ENCODE measurements at places on chromosomes 7 and 10.

GRCh38 chr7:12207046-12207445 lies 4.0 kb upstream of the TMEM106B start:
- no peak for DNase-seq

- no peak for DNase-seq
Observed at GRCh38 chr7:34558022-34558421, 100.0 kb upstream of the NPSR1 start.

GRCh38 chr7:381211-382042 lies 91.5 kb downstream of the FOXL3 start:
- DNase-seq: no peak

DNA sequence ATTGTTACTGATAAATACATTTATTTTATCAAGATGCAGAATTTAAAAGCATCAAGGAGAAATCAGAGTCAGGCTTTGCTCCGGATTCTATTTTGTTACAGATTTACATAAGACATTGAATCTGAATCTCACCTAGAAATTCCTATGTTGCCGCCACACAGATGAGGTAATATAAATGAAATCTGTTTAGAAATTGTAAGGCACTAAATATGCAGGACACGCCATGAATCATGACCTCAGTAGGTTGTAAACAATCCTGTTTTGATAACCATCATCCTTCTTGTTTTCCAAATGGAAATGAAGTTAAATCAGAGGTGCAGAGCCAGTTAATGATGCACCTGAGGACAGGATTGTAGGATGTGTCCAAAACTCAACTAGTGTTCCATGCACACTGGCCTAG lies 778.0 kb downstream of the MAGI2 start:
- no peak for DNase-seq

- DNase-seq: no peak
Observed at GRCh38 chr10:1559761-1560160, 177.6 kb downstream of the ADARB2 start.

- no peak for DNase-seq
Observed at GRCh38 chr10:90930070-90930837, 9.4 kb upstream of the ANKRD1 start.

GRCh38 chr7:94389381-94389780 lies 5.3 kb upstream of the COL1A2 start:
- no peak for DNase-seq

GRCh38 chr7:150663802-150664494 lies 21.6 kb upstream of the GIMAP2 start:
- DNase-seq: no peak

DNA sequence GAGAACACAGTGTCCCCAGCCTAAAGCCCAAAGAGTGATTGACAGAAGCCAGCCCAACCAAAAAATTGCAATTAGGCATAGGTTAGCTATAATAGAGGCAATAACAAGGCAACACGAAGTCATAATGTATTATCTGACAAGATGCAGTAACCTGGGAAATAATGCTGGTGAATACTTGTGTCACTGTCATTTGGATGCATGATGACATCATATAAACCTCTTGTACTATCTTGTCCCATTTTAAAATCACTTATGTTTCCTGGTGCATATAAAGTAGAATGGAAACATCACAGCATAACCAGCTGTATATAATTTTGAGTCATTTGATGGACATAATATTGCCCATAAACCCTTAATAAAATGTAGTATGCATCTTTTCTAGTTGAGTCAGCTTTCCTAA lies 1138.3 kb upstream of the LRRTM3 start:
- no peak for DNase-seq

DNA sequence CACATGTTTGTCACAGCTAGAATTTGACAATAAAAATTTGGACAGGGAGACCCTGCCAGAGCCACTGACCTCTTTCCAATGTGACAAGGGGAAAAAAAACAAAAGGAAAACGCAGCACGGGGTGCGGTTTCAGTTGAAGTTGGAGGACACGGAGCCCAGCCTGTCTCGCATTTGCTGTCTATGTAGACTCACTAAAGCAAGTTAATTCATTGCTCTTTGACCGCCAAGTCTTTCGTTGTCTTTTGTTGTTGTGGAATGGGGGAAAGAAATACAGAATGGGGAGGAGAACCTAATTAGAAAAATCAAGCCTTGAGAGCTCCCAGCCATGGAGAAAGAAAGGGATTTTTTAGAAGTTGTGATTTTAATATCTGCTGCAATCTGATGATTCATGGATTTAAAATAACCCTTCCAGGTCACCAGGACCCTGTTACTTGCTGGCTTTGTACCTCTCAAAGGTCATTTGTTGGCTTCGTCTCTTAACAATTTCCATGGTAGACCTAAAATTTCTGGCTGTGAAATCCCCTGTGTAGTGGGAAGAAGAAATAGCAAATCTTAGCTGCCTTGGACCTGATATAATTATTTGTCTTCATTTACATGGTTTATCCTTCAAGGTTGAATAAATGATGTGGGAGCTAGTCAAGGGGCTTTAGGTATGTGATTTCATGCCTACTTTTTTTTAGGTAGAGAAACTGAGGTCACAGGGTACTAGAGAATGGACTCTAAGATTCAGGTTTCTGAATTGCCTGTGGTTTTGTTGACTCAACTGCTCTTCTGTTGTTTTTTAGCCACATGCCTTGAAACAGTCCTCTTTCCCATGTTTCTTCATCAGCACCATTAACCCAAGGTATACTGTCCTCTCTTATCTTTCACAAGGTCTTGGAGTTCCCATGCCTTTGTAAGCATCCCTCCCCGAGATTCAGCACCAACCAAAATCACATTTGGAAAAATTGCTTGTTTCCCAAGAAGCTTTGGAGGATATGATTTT lies 78.7 kb downstream of the TCF7L2 start:
- DNase-seq: no peak

DNA sequence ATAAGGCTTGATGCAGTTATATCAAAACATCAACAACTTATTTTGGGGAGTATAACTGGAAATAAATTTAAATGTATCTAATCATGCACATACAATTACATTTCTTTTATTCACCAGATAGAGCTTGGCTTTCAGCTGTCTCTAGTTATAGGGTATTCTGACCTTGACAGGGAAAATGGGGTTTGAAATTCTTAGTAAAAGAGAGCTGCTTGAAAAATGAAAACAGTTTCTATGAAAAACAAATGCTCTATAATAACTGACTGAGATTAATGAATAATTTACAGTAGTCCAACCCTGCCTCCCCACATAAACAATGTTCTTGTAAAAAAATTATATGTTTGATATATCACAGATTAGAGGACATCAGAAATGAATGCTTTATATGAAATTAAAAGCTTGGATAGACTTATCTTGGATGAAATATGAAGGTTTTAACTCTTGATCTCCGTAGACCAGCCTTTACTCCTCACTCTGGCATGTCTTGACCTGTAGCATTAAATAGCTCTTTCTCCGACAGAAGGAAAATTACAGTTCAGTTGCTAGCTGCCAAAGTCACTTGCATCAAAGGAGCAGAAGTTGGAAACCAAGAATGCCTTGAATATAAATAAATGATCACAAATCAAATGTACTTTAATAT lies 32.1 kb downstream of the VWC2 start:
- no peak for DNase-seq

GRCh38 chr7:112416127-112416526 lies 34.1 kb upstream of the IFRD1 start:
- no peak for DNase-seq

DNA sequence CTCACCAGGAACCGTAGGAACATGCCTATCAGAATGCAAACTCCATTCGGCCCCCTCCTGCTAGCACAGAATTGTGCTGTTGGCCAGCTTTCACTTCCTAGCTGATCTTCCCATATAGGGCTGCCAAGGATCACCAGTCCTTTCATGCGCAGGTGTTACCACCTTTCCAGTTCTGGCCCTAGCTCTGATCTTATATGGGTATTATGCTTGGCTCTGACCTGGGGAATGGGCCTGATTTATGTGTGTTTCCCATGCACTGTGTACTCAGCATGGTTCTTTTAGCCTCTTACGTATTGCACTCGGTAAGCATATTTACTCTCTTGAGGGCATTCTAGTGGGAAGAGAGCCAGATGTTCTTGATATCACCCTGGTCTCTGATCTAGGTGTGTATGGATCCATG lies 11.1 kb downstream of the SLC35G1 start:
- DNase-seq: no peak

GRCh38 chr7:113918946-113919345 lies at the start of gene PPP1R3A:
PPP1R3A (minus strand) TSS chr7:113919009; CDS start chr7:113918996, 13 bp downstream.
- DNase-seq: no peak

DNA sequence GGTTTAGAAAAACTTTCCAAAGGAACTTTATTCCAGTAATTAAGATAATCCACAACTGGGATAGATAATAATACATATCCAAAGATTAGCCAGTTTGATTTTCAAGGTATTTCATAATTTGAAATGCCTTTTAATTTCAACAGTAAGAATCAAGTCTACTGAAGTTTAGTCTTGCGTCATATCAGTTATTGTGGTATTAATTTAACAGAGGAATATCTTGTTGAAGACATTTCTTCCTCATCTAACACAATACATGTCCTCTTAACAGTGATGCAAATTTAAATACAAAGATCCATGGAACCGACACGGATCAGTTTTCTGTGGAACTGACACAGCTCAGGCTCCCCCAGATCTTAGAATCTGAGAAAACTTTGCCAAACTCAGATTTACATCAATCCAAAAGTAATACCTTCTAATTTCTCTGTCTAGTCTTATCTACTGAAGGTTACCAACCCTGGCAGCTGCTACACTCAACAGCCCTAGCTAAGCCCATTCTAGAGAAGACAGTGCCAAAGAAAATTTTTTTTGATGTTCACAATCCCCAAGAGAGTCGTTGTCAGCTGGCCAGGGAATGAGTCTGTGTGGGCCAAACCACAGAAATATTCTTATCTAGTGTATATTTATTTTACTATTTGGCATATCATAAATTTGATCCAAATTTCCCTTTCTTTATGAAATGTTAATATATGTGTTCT lies 365.2 kb upstream of the MEOX2 start:
- DNase-seq: no peak

Measured in stimulated activated CD4-positive, alpha-beta T cell treated with anti-CD3 and anti-CD28 coated beads, Interleukin-15, amount 100 ng/mL, for 1 hour (primary cell).